ENCODE measurements at places on chromosomes 1 and 21. TPM values are rescaled to one million over a fixed set of nuclear protein-coding genes. Genes with fewer than 3 reads are reported as not detected.

DNA sequence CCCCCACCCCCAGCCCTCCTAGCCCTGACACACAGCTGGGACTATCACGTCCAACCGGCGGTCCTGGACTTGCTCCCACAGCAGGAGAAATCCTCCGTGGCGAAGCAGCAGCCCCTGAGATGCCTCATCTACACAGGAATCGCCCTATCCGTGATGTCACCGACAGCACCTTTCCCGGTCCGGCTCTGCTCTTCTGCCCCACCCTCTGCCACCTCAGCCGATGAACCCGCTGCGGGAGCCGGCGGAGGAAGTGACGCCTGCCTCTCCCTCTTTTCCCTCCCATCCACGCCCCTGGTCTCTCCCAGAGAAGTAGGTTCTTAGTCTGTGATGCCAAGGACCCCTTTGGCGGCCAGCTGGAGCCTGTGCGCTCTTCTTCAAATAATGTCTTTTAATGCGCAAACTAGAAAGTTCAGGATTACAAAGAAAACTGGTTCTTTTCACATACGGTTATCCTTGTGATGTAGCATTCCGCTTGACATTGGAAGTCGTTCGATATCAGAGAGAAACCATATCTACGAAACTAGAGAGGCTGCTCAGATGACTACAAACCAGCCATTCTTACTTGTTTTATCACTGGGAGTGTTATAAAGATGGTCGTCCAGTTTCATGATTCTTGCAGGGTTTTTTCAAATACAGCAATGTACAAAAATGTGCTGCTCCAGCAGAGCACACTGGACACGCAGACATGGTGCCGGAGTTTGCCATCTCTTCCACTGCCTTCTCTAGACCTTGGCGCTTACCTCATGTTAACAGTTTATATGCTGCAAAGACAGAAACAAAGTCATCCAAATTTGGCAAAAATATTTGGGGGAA, 120.3 kb downstream of the PPIAL4G start:
- H3K27me3 ChIP-seq = peaks cover 14% of the 10 kb centered on the region
- H3K4me3 ChIP-seq = peak overlapping the region; percentile 75
- no peak overlapping the region for H3K27ac ChIP-seq
- H3K4me1 ChIP-seq = peaks cover 14% of the 10 kb centered on the region

DNA sequence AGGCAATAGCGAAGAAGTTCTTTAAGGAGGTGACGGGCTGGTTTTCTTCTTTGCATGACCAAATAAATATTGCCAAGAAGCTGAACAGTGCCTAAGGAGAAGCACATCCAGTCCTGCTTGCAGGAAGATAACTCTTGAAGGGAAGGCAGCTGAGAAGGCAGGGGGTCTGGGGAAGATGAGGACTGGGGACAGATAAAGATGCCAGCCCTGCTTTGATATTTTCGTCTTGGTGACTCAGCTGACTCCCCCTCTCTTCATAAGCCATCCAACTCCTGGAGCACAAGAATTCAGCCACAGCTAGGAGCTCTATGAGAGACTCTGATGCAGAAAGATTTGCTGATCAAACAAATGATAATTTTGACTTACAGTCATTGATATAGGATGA, 3.4 kb downstream of the CFAP45 start:
- H3K4me3 ChIP-seq = no peak overlapping the region
- peaks cover 6% of the 10 kb centered on the region for H3K27me3 ChIP-seq
- no peaks in the 10 kb centered on the region for H3K4me1 ChIP-seq
- no peak for DNase-seq
- H3K36me3 ChIP-seq = no peaks in the 10 kb centered on the region
- H3K27ac ChIP-seq = no peak overlapping the region

- H3K4me1 ChIP-seq = peaks cover 4% of the 10 kb centered on the region
- no peaks in the 10 kb centered on the region for H3K27me3 ChIP-seq
- H3K27ac ChIP-seq = no peak overlapping the region
These were observed 10.9 kb upstream of the MPZL1 start for GRCh38 chr1:167710836-167711235.

DNA sequence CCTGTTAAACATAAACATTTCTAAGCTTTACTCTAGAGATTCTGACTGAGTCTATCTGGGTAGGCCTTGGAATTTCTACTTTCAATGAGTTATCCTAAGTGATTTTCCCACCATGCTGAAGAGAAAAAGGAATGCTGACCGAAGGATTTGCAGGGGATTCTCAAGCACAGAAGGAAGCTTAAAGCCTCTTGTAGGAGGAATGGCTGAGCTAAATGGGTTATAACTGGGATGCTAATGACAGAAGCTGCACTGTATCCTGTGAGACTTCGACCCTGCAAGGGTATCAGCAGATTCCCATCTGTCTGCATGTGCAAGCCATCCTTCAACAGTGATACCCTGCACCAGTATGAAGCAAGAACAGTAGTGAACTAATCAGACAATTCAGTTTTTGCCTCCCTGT, 35.4 kb downstream of the SLC35D1 start:
- H3K27ac ChIP-seq = no peak overlapping the region
- no peaks in the 10 kb centered on the region for H3K4me1 ChIP-seq
- DNase-seq = no peak
- H3K4me3 ChIP-seq = no peak overlapping the region
- no peaks in the 10 kb centered on the region for H3K36me3 ChIP-seq
- H3K27me3 ChIP-seq = no peaks in the 10 kb centered on the region

DNA sequence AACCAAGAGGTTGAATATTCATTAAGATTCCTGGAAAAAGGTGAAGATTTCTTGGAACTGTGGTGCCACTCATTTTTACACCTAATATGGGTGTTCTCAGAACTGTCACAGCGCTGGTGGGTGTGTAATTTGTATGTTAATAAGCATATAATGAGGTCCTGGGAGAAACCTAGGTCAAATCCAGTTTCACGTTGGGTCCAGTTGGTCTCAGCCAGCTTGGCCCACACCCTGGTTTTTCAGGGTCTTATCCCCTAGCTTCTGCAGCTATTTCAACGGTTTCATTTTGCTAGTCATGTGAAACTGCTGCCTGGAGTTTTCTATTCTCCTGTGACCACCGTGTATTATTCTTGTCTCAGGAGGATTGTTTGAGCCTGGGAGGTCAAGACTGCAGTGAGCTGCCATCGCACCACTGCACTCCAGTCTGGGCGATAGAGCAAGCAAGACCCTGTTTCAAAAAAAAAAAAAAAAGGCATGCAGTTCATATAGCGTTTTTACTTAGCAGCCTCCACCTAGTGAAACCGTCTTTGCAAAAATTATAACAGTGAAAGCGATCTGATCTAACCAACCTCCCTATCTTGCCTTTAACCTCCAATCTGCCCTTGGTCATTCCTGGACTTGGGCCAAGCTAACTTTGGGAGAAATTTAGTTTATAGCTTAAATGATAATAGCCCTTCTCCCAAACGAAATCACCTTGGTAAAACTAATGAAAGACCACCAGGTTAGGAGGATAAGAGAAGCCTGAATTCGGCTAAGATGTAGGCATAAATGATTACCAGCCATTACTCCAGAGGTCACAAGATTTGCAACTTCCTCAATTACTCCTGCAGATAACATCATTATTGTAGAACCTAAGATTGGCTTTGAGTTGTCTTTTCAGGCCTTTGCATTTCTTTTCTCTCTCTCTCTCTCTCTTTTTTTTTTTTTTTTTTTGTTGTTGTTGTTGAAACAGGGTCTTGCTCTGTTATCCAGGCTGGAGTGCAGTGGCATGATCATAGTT, 44.0 kb downstream of the PTAFR start:
- no peaks in the 10 kb centered on the region for H3K27me3 ChIP-seq
- H3K4me3 ChIP-seq = no peak overlapping the region
- no peak overlapping the region for H3K27ac ChIP-seq
- no peaks in the 10 kb centered on the region for H3K36me3 ChIP-seq

SLX9 gene
- total RNA-seq = 32.2 TPM

S100A1 gene
- not detected for total RNA-seq
